Panc1 (cell line): ENCODE measurements at places on chromosomes 5 and 9.

- no peaks in the 10 kb centered on the region for H3K4me1 ChIP-seq
- H3K4me3 ChIP-seq, result no peak overlapping the region
- H3K36me3 ChIP-seq, result no peaks in the 10 kb centered on the region
- H3K27ac ChIP-seq, result no peak overlapping the region
Measured at GRCh38 chr9:8863069-8863468, 1063.5 kb upstream of the DMAC1 start.

GRCh38 chr5:78624011-78624541 is 24.5 kb downstream of the LHFPL2 start:
- H3K4me1 ChIP-seq, result no peaks in the 10 kb centered on the region
- no peak overlapping the region for H3K27ac ChIP-seq
- no peak for DNase-seq
- H3K4me3 ChIP-seq, result no peak overlapping the region
- no peaks in the 10 kb centered on the region for H3K27me3 ChIP-seq
- no peaks in the 10 kb centered on the region for H3K36me3 ChIP-seq

DNA sequence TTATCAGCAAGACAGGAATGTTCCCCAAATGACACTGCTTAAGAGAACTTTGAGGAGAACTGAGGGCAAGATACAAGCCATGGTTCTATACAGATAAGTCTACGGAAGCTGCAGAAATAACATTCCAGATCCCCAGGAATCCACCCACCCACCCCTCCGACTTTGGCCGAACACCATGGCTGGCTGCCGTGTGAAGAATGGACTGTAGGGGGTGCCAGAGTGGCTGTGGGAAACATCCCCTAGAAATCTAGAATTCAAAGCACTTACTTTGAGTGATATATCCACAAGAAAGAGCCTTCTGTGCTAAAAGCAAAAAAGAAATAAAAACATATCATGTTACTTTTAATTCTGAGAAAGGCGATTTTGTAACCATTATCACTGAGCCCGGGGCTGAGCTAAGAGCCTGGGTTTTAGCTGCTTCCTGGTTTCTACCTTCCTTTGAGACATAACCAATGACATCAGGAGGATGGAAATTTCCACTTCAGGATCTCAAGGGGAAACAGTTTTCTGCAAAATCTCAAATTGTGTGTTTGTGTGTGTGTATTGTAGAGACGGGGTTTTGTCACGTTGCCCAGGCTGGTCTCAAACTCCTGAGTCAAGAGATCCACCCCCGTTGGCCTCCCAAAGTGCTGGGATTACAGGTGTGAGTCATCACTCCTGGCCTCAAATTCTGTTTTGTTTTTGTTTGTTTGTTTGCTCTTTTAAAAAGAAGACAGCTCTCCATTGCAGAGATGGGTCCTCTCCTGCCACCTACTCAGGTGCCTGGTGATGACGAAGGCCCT is 36.4 kb downstream of the GGTA1 start:
- H3K27ac ChIP-seq, result no peak overlapping the region
- no peaks in the 10 kb centered on the region for H3K4me1 ChIP-seq
- H3K27me3 ChIP-seq, result peaks cover 2% of the 10 kb centered on the region
- no peak overlapping the region for H3K4me3 ChIP-seq
- H3K36me3 ChIP-seq, result no peaks in the 10 kb centered on the region

- H3K4me3 ChIP-seq, result no peak overlapping the region
- no peaks in the 10 kb centered on the region for H3K36me3 ChIP-seq
- no peaks in the 10 kb centered on the region for H3K4me1 ChIP-seq
Measured at GRCh38 chr5:124477062-124477461, 269.4 kb downstream of the ZNF608 start.
